ENCODE measurements at places on chromosomes 13 and 19.

GRCh38 chr19:36773223-36773579 lies 594 bp upstream of the ZNF850 start:
- DNase-seq = no peak

DNA sequence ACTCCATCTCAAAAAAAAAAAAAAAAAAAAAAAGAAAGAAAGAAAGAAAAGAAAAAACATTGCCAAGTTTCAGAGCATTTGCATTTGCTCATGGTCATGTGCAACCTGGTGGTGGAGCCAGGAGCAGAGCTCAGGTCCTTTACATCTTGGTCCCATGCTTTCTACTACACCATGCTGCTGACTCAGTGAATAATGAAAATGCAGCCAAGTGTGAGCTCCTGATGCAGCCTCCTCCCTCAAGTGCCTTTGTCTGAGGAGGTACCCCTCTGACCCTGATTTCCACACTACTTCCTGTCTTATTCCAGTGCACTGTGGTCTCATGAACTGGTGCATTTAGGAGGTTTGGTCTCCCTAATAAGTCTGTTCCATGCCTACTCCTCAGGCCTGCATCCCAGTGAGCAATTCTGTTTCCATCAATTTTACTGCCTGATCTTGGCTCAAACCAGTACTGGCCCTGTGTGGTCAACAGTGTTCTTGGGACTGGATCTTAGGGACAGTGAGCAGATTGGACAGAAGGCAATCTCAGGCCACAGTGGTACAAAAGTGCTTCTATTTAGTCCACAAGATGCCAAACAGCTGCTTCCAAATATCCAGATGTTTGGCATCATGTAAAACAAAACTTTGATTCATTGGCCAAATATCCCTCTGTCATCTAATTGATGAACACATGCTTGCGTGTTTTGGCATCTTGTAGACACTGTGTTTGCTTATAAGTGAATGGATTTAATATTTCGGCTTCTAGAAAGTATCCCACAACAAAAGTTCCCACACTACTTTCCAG lies 28.8 kb upstream of the LRCH1 start:
- DNase-seq = no peak

- no peak for DNase-seq
Measured at GRCh38 chr13:40313269-40314200, 352.9 kb downstream of the FOXO1 start.

GRCh38 chr19:5913739-5914357 lies at the start of gene CAPS:
TSS of gene CAPS (plus strand) at chr19:5914254. CDS start at chr19:5914407, 153 bp downstream.
- DNase-seq = no peak

DNA sequence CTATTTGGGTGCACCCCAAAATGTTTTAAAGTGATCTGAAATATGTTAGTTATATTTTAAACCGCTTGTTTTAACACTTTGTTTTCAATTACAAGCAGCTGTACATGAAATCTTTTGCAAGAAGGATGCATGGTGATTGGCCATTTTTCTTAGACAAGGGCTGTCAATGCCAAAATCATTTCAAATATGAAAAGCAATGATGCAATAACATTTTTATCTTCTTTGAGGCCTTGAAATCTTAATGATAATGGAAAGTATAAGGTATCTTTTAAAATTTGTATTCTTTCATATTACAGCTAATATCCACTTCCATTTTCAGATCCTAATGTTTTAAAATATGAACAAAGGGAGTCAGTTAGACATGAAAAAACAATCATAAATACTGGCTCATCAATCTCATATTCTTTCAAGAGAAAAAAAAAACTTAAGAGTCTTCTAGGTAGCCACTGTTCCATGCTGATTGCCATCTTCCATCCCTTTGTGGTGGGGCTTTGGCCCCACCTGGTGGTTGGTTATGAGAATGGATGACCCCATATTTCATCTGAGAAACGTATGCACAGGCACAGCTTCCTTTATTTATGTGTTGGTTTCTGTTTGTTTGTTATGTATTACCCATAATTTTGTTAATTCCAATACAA lies 330.3 kb upstream of the MIR17HG start:
- DNase-seq = no peak

GRCh38 chr19:57099199-57099661 lies 20.6 kb upstream of the USP29 start:
- peak; percentile 42 for DNase-seq

DNA sequence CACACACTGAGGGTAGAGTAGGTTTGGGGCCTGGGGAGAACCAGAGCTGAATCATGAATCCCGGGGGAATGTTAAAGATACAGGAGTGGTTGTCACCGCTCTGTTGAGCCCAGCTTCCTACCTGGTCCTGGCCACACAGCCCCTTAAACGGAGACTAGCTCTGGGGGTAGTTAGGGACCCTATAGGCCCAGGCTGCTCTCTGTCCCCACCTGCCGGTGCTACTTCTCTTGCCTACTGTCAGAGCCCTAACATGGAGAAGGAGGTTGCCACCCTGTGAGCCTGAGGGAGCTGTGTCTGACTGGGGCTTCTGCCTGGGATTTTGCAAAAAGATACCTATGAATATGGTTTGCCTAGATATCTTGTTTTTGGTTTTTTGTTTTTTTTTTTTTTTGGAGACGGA lies 36.6 kb upstream of the ZNF429 start:
- no peak for DNase-seq

DNA sequence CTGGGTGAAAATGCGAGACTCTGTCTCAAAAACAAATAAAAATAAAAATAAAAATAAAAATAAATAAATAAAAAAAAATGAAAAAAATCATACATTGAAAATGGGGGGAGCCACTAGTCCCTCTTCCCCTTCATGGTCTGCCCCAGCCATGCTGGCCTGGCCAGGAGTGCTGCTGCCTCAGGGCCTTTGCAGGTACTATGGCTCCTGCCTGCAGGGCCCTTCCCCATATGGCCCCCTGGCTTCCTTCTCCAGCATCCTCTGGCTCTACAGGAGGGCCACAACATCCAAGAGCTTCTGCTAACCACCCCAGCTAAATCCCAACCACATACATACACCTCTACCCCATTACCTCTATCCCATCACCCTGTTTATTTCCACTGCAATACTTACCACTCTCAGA lies 4.6 kb upstream of the ABHD17A start:
- no peak for DNase-seq

DNA sequence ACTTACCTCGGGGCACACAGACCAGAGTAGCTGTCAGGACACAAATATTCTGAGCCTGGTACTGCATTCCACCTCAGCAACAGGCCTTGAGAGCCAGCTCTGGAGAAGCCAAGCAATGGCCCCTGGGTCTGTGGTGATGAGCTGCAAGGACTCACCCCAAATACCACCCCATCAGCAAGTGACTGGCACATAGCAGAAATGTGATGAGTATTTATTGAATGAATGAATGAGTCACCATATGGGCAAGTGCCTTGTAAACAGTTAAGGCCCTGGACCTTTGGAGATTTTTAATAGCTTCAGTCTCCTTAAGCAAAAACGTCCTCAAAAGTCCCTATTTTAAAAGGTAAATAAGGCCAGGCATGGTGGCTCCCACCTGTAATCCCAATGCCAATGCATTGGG lies 18.2 kb downstream of the GSX1 start:
- no peak for DNase-seq

DNA sequence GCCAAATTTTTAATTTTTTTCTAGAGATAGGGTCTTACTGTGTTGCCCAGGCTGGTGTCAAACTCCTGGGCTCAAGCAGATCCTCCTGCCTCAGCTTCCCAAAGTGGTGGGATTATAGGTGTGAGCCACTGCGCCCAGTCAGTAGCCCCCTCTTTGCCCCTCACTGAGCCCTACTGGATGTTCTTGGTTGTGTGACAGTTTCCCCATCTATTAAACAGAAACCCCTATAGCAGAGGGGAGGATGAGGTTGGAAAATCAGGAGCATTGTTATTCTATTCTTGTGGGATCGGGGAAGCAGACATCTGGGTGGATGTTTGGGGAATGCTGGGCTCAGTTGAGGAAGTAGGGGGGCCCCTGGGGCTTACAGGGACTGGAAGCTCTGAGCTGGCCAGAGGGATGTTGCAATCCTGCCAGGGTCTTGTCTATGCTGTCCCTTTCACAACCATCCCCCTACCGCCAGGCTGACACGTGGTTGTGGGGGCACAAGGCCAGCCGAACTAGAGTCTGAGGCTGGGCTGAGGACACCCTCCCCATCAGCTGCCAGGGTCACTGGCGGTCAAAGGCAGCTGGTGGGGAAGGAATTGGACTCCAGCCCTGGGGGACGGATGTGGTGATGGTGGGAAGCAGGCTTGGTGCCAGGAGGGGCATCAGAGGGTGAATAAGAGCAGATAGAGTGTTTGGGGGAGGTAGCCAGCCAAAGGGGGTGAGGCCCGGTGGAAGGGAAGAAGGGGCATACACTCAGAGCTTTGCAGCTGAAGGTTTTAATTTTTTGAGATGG lies 10.9 kb downstream of the APOC1 start:
- DNase-seq = no peak
